CD4-positive, alpha-beta T cell treated with Interleukin-6 at 100 ng/mL for 8 hours (primary cell): ENCODE measurements at places on chromosomes 5 and 9.
A peak's percentile ranks its signal among the peaks of the same experiment; 100 is the strongest.

- no peak for DNase-seq
Measured at GRCh38 chr9:80078826-80079225, 507.1 kb downstream of the TLE4 start.

- DNase-seq = peak; percentile 7
Measured at GRCh38 chr9:41229408-41230401, 40.6 kb upstream of the ZNG1F start.

DNA sequence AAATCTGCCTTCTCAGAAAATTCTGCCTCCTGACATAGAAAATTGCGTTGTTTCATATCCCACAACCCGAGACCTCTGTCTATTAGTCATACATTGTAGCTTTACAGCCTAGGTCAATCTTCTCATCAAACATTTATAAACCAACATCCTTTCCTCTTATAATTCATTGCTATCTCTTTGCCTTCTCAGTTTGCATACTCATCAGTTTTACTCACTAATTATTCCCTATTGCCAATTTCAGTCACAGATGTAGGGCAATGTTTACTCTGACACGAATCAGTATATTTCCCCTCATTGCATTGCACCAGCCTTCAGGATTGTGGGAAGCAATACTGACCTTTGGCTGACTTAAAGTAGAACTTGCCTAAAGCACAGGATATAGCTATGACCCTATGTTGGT, 247.2 kb downstream of the CEMIP2 start:
- DNase-seq = no peak

- no peak for DNase-seq
Measured at GRCh38 chr9:82539856-82540579, 522.9 kb downstream of the RASEF start.

GRCh38 chr9:94767331-94768072, 41.0 kb downstream of the AOPEP start:
- no peak for DNase-seq

- no peak for DNase-seq
Measured at GRCh38 chr5:71384706-71385105, 70.7 kb upstream of the BDP1 start.

GRCh38 chr5:135560858-135561257, 17.9 kb downstream of the CXCL14 start:
- peak; percentile 25 for DNase-seq

- no peak for DNase-seq
Measured at GRCh38 chr5:89313804-89314588, 431.0 kb upstream of the MEF2C start.

GRCh38 chr5:111251921-111252320, 27.7 kb downstream of the CAMK4 start:
- DNase-seq = no peak

- DNase-seq = no peak
Measured at GRCh38 chr5:55377810-55378209, 70.0 kb downstream of the MTREX start.
